ENCODE measurements at places on chromosomes 11 and 22.

DNA sequence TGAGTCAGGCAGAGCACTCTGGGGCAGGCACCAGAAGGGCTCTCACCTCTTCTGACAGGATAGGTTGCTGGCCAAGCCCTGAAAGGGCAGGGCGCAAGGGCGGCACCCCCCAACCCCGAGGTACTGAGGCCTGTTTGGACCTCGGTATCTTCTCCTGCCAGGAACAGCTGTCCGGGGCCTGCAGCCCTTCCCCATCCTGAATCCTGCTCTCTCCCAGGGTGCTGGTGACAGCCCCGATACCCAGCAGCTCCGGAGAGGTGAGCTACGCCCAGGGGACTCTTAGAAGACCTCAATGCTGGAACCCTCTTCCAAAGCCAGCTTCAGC lies 79.1 kb downstream of the PHF21B start:
- DNase-seq, result no peak

- DNase-seq, result no peak
Observed at GRCh38 chr11:131811383-131811782, 441.0 kb downstream of the NTM start.

DNA sequence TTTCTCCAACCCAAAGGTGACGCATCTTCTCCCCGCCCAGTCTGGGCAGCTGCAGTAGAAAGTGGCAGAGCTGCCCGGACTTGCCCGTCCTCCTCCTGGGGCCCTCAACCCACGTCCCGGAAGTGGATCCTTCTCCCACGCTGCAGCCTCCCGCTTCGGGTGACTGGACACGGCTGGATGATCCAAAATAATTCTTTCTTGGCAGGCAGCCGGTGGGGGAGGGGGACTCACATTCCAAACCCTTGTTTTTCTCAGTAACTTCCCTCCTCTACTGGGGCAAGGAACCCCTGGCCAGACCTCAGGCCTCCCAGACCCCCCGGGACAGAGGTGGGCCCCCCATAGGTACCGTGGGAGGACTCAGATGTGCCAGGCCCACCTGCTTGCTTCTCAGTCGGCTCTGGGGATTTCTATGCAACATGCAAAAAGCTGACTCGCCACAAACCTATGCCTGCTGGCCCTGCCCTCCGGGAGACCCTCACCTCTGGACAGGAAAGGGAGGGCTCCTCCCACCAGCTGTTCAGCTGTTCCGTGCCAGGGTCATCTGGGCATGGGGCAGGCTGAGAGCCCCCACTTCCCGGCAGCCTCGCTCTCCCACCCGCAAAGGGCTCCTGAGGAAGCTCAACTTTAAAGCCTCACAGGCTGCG lies 1.4 kb downstream of the PLXNB2 start:
- DNase-seq, result peak; percentile 52

DNA sequence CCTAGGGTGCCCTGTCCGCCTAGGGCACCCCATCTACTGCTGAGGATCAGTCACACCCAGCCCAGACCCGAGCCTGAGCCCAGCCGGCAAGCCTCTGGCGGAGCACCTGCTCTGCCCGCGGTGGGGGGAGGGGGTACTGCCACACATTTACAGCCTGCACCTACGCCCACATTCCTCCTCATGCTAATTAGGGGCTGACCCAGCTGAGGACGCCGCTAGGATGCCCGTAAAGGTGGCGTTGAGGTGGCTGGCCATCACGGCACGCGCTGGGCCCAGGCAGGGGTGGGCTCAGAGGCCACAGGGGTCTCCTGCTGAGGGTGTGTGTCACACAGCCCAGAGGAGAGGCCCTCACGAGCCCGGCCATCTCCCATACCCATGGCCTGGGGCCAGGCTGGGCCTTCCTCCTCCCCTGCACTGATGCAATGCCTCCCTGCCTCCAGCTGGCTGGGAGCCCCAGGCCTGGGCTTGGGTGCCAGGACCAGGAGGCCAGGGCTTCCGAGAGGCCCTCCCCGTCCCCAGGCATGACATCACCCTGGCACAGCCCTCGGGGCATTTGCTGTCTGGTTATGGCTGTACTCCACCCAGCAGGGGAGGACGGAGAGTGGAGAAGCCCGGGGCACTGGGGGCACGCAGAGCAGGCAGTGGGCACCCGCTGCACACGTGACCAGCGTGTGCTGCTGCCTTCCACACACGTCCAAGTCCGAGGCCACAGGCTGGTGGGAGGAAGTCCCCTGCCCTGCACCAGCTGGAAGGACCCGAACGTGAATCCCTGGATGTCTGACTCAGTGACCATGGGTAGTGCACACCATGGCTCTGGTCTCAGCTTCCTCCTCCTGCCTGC lies 12.7 kb downstream of the DUSP8 start:
- no peak for DNase-seq

GRCh38 chr11:122453586-122453985 lies 201.9 kb upstream of the UBASH3B start:
- DNase-seq, result no peak

DNA sequence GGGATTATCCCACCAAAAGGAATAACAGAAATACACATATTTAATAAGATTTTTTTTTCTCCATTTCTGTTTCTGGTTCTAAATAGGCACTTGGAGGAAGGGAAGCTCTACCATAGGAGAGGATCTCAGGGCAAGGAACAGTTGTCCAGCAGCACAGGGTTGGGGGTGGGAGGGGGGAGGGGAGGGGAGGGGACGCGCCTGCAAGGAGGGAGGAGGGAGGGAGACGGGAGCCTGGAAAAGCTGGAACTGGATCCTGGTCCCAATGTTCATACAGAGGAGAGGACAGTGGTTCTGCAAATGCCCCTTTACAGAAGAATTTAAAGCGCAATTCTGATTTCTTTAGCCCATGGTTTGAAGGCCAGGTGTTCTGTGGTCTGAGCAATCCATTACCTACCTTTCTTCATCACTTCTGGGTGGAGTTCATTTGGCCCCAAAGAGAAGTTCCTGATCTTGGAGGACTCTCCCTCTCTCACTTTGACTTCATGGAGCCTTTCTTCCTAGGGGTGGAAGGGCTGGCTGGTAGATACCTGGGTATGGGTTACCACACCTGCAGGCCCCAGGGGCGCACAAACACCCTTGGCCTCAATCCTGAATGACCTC lies 348.9 kb upstream of the NCAM1 start:
- DNase-seq, result no peak

GRCh38 chr11:46338988-46339666 lies 8.1 kb upstream of the DGKZ start:
- no peak for DNase-seq

- no peak for DNase-seq
Observed at GRCh38 chr11:128525411-128526243, 61.7 kb downstream of the ETS1 start.

- DNase-seq, result no peak
Observed at GRCh38 chr11:44811841-44812448, 85.2 kb downstream of the TSPAN18 start.

GRCh38 chr11:92751594-92751993 lies 217.9 kb upstream of the MTNR1B start:
- no peak for DNase-seq

GRCh38 chr11:79522626-79523025 lies 81.8 kb upstream of the TENM4 start:
- DNase-seq, result no peak
